Brain pericyte (primary cell): ENCODE measurements at places on chromosomes 6 and 20.

GRCh38 chr6:147226163-147226724, 22.0 kb downstream of the STXBP5 start:
- no peak for DNase-seq

DNA sequence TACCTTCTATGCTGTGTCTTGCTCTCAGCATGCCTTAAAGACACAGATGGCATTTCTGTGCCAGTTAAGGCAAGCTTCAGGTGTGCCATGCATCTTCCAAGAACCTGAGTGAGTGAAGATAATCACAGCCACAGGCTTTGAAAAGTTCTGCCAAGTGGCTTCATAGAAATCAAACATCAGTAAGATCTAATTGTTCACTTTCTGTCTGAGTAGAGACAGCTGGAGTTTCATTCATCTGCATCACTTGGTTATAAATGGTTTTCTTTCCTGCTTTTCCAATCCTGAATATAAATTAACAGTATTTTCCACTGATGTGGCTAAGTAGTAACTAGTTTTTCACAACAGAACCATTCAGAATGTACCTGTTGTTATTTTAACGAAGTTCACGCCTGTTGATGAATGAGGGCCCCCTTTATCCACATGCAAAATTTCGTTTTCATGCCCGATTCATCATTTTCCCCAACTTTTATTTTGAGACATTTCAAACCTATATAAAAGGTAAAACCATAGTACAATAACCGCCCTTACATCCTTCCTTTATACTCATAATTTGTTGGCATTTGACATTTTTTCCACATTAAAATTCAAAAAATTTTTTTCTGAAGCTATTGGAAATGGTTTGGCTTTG, 38.6 kb upstream of the KCNG1 start:
- no peak for DNase-seq

DNA sequence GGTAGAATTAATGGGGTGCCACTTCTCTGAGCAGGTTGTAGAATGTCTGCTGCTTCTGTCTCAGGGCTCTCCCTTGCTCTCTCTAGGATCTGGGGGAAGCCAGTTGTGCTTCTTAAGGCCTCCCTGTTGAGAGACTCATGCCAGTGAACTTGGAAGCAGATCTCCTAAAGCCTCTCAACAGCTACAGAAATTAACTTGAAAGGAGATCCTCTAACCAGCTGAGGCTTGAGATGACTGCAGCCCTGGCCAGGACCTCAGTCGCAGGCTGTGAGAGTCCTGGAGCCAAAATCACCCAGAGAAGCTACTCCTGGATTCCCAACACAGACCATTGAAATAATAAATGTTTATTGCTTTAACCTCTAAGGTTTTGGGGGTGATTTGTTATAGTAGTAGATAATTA, 180.2 kb upstream of the MARCKS start:
- no peak for DNase-seq

GRCh38 chr20:57509665-57510237, 15.2 kb downstream of the CTCFL start:
- DNase-seq = no peak

DNA sequence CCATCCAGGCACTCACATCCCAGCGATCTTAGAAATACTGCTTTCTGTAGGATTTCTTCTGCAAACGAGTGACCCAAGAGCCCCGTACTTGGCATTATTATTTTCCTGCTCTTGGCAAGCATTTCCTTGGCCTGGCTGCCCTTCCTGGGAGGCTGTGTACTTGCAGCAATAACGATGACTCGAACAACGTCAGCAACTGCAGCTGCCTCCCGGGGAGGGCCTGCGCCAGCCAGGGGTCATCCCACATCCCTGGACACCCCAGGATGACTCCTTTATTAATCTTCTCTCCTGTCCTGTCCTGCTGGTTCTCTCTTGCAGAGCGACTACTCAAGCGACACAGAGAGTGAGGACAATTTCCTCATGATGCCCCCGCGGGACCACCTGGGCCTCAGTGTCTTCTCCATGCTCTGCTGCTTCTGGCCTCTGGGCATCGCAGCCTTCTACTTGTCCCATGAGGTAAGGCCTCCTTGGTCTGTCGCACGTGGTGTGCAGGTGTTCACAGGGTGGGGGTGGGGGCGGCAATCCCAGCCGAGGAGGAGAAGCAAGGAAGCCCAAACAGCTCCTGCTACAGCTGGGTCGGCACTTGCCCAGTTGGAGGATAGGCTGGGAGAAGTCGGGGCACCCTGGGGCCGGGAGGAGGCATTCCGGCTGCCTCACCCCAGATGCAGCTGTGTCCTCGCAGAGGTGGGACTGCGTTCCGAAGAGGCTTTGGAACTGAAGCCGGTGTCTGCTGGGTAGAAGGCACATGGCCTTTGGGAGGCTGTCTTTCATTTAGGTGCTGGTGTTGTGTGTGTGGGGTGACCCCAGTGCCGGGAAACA, 115.3 kb downstream of the SYNDIG1 start:
- DNase-seq = peak; percentile 34

DNA sequence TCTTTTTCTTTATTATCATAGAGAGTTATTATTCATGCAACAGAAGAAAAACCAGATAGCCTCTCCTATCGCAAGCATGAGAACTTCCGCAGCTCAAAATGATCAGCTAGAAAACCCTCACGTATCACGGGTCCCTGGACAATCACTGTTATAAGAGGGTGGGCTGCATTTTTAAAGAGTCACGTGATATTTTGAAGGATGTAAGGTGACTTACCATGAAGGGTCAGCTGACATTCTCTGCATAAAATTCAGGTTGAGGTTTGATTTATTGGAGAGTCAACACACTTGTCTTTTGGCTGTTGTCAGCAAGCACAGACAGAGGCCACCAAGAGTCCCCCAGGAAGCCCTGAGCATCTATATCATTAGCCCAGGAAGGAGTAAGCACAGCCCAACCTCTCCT, 39.5 kb downstream of the ID4 start:
- DNase-seq = no peak

DNA sequence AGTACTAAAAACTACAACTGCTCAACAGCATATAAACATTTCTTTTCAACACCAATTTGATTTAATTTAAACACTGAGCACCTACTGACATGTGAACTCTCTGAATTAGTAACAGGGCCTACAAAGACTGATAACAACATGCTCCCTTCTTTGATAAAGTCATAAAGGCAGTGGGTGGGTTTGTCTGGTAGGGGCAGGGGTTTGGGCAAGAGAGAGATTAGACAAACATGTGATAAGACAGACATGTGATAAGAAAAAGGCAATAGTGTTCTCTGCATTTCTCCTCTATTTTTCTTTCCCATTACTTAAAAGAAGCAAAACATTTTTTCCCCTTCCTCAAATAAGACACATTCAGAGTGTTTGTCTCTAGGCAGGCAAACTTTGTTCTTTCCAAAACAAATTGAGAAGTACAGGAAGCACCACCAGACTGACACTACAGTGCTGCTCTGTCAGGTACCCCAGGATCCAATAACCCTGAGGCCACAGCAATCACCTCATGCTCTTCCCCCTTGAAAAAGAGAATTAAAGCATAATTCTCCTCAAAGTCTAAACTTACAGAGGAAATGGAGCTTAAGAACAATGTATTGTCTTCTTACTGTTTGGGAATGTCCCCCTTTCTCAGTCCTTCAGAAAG, 11.9 kb downstream of the C6orf52 start:
- no peak for DNase-seq
